ENCODE measurements at places on chromosomes 7 and 10.

GRCh38 chr10:25661632-25662031, 272.4 kb upstream of the MYO3A start:
- no peak for DNase-seq

DNA sequence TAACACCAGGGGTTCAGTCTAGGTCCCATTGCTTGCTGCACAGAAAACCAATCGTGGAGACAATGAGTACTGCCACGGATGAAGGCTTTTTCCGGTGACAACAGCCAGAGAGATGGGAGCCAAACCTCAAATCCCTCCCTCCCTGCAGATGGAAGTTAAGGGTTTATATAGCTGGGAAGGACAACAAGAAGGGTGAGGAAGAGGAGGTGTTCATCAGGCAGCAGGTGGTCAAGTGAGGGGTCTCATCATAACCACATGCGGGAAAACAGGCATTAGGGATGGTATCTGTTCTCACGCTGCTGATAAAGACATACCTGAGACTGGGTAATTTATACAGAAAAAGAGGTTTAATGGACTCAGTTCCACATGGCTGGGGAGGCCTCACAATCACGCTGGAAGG, 91.3 kb downstream of the MKX start:
- no peak for DNase-seq

DNA sequence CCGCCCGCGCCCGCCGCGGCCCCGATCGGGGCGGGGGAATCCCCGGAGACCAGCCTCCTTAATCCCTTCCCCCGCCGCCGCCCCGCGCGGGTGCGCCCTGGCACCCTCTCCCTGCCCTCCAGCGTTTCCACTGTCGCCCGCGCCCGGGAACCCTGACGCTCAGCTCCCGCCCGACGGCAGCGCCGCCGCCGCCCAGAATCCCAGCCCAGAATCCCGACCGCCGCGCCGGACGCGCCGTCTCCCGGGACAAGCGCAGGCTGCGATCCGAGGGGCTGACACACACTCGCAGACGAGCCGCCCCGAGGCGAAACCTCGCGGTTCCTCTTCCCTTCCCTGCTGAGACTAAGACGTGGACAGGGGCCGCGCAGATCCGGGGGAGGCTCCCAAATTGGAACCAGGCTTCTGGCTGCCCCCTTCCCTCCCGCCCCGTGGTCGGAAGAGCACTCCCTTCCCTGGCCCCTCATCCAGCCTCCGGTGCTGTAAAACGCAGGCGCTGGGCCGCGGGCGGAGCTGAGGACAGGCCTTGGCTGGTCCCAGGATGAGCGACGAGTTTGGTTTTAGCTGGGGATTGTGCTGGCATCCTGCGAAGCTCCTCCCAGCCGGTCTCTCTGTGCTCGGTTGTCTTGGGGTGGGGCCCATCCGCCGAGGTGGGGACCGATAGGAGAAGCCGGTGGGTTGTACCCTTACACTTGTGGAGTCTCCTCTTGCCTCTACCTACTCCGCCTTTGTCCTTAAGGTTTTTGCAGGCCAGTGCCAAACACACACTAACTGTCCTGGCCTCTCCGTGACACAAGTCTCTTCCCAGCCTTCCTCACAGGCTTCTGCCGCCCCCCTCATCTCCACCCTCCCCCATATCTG, 1.1 kb downstream of the MARVELD1 start:
- no peak for DNase-seq

DNA sequence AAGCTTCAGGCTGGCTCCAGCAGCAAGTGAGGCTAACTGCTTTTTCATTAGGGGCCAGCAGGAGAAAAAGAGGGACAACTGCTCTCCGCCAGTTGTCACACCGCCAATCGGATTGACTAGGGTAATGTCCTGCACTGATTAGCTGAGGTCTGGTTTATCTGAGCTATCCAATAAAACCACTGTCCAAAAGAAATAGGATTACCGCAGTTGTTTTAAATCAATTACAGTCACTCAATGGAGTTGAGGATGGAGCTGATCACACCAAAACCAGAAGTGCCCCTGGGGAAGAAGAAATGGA, 351.4 kb upstream of the NPVF start:
- DNase-seq, result no peak
